Endothelial cell (in vitro differentiated cells): ENCODE measurements at places on chromosomes 7 and 10.

DNA sequence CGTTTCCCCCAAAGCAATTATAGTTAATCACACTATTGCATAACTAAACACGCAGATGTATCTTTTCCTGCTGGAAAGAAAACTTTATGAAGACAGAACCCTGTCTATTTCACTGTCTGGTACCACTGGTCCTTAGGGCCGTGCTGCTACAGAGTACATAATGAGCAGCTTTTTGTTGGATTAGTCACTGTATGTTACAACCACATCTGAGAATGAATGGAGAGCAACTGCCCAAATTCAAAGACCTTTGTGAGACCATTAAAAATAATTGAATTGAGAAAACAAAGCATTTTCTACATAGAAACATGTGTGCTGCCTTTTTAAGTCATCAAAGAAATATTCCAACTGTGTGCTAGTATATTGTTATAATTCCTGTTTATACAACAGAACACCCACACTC is 111.3 kb upstream of the SORCS1 start:
- no peak for DNase-seq

GRCh38 chr10:78165617-78166016 is 132.0 kb downstream of the RPS24 start:
- DNase-seq, result peak; percentile 29

DNA sequence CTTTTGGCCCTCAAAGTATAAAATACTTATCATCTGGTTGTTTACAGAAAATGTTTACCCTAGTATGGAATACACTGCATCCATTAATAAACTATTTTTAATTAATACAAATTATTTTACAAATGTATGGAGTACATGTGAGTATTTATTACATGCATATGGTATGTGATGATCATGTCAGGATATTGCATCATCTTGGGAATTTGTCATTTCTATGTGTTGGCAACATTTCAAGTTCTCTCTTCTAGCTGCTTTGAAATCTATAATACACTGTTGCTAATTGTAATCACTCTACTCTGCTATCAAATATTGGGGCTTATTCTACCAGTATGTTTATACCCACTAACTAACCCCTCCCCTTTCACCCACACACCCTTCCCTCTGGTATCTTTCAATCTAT is 103.9 kb upstream of the THSD7A start:
- no peak for DNase-seq

GRCh38 chr7:71132377-71133231 is 660 bp downstream of the GALNT17 start:
- peak; percentile 3 for DNase-seq

GRCh38 chr7:13115157-13115772 is 427.8 kb downstream of the ARL4A start:
- DNase-seq, result no peak

GRCh38 chr10:71747551-71748523 is 25.5 kb downstream of the VSIR start:
- DNase-seq, result peak; percentile 24

- no peak for DNase-seq
Observed at GRCh38 chr7:27212497-27213432, 12.9 kb upstream of the HOXA13 start.

- no peak for DNase-seq
Observed at GRCh38 chr10:58173391-58173790, 94.3 kb downstream of the IPMK start.

GRCh38 chr7:157612664-157613561 is 276.1 kb downstream of the DNAJB6 start:
- DNase-seq, result no peak

DNA sequence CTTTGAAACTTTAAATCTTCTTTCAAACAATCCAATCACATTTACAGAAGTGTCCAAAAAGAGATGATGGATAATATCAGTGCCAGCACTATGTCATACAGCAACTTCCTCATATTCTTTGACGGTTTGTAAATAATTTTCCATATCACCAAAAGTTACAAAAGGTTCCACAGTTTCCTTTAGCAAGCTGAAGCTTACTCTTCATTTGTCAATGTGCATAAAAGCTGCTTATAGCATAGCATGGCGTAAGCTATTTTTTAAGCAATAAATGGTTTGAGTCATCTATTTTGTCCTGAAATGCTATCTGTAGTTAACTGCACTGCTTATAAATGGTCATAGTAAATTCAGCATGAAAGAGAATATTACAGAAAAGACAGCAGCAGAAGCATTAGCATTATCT is 95.1 kb downstream of the ETV1 start:
- no peak for DNase-seq

GRCh38 chr10:31669357-31669756 is 259.3 kb downstream of the ARHGAP12 start:
- no peak for DNase-seq

DNA sequence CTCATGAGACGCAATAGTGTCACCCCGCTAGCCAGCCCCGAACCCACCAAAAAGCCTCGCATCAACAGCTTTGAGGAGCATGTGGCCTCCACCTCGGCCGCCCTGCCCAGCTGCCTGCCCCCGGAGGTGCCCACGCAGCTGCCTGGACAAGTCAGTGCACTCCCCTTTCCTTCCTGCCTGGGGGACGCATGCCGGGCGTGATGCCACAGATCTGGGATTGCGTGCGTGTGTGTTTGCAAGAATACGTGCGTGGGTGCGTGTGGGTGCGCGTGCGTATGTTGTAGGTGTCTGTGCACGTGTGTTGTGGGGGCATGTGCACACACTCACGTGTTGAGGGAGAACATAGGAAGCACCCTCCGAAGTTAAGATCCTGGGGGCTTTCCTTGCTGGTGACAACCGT is 23.5 kb downstream of the PFKFB3 start:
- DNase-seq, result no peak

DNA sequence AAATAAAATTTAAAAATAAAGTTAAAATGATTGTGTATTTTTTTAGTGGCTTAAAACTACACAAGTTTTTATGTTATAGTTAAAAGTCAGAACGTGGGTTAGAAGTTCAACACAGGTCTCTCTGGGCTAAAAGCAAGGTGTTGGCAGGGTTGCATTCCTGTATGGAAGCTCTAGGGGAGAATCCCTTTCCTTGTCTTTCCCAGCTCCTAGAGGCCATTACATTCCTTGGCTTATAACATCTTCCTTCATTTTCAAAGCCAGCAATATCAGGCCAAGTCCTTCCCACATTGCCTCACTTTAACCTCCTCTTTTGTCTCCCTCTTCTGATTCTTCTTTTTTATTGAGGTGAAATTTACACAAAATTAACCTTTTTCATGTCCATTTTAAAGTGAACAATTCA is 52.4 kb upstream of the EEPD1 start:
- DNase-seq, result no peak

DNA sequence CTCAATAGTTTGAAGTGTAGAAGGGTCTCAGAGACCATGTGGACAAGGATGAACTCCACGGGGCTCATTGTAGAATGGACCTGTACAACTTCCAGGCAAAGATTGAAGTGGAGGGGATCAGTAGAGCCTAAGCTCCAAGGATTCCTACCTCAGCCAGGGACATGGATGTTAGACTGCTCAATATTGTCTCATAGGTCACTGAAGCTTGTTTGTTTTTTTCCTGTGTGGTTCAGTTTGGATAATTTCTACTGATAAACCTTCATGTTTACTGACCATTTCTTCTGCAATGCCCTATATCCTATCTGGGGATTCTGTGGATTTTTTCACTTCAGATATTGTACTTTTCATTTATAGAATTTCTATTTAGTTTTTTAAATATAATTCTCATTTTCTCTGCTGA is 8.9 kb downstream of the DYDC2 start:
- DNase-seq, result no peak

DNA sequence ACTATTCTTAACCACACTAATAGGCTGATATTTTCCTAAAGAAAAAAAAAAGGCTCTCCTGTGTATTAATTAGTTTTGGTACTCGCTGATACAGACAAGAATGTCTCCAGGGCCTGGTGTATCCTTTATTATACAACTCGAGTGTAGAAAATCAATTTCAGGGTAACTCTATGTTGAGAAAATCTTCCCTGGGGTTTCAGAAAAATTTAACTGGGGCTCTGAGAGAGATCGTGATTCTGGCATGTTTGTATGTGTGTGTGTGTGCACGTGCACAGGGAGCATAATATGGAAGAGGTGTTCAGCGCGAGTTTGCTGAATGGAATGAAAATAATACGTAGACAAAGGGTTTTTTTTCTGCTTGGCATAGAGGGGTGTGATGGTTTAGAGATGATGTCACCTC is 496.8 kb downstream of the GPAM start:
- DNase-seq, result no peak

- DNase-seq, result no peak
Observed at GRCh38 chr7:55212176-55212575, 153.0 kb upstream of the LANCL2 start.

DNA sequence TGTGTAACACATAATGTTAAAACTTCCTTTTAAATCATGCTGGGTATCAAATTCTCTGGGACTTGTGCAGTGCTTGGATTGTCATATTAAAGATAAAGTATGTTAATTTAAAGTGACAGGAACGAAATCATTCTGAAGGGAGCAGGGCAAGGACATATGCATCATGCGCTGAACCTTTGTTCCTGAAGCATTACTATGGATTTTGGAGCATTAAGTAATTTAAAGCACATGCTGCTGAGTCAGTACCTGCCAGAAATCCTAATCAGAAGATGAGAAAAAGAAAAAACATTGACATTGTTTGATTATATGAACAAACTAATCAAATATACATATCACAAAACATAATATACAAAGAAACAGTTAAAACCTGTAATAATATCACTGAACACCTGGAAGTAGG is 101.4 kb downstream of the MICU1 start:
- DNase-seq, result no peak

- DNase-seq, result no peak
Observed at GRCh38 chr7:28685242-28685643, 272.9 kb downstream of the TRIL start.

DNA sequence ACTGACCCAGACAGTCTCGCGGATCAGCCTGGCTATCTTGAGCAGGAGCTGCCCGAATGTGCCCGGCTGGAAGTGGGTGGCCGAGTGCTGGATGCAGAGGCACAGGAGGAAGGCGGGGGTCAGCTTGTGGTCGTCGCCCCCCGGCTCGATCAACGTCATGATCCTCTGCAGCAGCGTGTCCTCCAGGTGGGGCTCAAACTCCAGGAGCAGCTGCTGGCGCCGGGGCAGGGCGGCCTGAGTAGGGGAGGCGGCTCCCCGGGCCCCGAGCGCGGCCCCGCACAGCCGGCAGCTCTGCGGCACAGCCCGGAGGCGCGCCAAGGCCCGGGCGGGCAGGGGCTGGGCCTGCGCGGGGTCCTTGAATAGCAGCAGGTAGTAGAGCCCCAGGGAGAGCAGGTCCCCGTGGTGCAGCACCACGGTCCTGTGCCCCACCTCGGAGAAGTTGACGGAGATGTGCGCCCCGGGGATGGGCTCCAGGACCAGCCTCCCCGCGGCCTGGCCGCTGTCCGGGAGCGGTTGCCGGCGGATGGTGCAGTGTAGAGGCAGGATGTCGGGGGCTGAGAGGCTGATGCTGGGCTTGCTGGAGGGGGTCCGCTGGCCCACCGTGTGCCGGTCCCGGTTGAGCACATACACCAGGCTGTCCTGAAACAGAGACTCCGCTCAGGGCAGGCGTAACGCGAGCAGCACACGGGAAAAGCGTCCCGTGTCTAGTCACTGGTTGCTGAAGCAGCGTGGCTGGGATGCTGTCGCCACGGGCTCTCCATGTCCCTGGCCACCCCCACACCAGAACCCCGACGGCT is 27.0 kb downstream of the PAPOLB start:
- no peak for DNase-seq

DNA sequence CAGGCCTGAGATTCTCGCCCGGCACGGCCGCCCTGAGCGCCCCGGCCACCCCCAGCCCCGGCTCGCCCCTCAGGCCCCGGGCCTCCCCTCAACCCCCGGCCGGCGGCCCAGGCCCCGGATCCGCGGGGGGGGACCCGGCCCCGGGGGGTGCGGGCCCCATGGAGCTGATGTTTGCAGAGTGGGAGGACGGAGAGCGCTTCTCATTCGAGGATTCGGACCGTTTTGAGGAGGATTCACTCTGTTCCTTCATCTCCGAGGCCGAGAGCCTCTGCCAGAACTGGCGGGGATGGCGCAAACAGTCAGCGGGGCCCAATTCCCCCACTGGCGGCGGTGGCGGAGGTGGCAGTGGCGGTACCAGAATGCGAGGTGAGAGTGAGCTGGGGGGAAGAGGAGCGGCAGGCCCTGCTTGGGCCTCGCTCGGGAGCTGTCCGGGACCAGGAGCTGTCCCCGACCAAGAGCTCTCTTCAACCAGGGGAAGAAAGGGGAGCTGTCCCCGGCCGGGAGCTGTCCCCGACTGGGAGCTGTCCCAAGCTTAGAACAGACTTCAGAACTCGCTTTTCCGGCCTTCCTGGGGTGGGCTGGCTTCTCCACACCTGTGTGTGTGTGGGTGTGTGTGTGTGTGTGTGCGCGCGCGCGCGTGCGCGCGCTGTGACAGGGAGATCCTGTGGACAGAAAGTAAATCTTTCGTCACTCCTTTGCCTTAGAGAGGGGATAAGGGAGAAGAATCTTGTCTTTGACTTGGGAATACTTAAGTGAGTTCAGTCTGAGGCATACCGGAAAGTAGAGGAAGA is 510 bp downstream of the ZSWIM8 start:
- peak; percentile 60 for DNase-seq

DNA sequence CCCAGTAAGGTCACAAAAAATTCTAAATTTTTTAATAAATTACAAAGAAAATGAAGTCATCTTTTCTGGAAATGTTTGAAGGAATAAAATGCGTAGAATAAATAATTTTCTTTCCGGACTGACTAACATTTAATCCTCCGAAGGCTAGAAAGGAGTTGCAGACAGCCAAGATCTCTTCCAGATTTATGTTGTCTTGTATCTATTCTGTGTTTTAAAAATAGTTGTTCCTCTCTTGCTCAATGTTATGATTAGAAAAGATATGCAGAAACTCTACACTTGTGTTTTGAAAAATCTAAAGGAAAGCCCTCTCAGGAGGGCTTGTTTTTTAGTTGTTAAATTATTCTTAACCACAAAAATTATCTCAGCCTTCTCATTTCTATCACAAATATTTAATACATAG is 70.7 kb downstream of the MACC1 start:
- DNase-seq, result no peak

- DNase-seq, result no peak
Observed at GRCh38 chr10:3654496-3654895, 130.5 kb downstream of the KLF6 start.

GRCh38 chr10:71044720-71045119 is 156.4 kb upstream of the PCBD1 start:
- DNase-seq, result no peak

DNA sequence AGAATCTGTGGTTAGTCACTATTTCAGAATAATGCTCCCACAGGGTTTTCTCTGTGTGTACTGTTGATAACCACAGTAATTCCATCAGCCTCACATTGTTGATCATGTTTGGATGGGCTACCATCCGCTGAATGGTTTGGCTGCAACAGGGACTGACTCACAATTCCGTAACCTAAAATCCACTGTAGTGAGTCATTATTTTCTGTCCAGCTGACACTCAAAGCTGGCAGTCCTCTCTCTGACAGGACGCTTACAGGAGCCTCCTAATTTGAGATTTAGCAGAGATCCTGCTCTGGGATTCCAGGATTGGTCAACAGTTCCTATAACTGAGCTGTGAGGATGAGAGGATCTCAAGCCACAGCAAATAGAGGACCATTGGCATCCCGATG is 32.7 kb downstream of the VWA2 start:
- no peak for DNase-seq
